ENCODE measurements at places on chromosomes 4 and X.

- DNase-seq = peak; percentile 59
These were observed 351.2 kb downstream of the ARHGAP24 start for GRCh38 chr4:85826060-85826678.

DNA sequence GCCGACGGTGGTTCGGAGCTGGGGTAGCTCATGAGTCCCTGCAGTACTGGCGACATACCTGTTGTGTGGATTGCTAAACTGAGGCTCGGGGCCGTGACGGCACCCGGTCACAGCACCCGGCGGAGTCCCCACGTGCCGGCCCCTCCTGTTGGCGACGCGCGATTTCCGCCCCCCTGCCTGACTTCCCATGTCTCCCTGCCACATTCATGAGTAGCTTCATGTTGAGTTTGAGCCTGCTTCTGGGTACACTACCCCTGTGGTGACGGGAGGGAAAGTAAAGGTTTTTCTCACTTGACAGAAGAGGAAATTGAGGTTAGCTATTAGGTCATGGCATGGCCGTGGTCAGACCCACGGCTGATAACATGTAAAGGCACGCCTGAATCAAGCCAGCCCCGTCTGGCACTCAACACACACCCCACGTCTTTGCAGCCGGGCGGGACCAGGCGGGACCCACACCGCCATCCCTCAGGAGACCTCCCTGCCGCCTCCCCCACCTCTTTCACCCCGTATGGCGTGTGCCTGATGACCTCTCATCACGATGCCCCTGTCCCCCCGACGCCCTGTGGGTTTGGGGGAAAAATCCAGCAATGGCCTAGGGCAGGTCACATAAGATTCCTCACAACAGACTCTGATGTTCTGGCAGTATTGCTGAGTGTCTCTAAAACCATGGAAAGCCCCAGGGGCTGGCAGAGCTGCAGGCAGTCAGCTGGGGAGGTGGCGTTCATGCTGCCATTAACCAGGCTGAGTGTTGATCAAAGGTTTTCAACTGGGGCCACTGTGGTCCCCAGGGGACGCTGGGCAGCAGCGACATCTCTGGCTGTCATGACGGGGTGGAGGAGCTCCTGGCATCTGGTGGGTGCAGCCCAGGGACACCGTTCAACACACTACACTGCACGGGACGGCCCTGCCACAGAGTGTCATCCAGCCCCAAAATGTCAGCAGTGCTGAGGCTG is 29.2 kb downstream of the P2RY8 start:
- DNase-seq = no peak

- DNase-seq = peak; percentile 54
These were observed 409 bp upstream of the MPP1 start for GRCh38 chrX:154805696-154806091.

- DNase-seq = peak; percentile 100
These were observed 97.0 kb downstream of the AFAP1 start for GRCh38 chr4:7842384-7843279.

Data from fibroblast of the aortic adventitia (primary cell).